ENCODE measurements at places on chromosomes 16 and 17.

DNA sequence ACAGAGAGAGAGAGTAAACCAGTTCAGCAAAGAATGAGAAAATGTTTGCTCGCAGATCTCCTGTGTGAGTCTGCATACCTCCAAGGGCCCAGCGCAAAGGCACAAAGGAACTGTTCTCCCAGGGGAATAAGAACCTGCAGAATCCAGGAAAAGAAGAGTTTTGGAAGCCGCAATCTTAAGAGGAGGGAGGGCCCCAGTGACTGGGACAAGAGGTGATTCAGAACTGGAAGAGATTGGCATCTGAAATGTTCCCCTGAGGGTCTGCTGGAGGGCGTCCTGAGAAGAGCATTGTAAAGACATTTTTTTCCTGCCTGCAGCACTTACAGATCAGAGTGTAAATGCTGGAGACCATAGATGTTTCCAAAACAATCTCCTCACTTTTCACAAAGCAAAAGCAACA, 6.1 kb downstream of the ATMIN start:
- DNase-seq: no peak

- DNase-seq: no peak
These were observed 14.9 kb downstream of the SOX9 start for GRCh38 chr17:72135546-72136325.

- no peak for DNase-seq
These were observed 19.2 kb downstream of the GSDMB start for GRCh38 chr17:39899215-39899614.

DNA sequence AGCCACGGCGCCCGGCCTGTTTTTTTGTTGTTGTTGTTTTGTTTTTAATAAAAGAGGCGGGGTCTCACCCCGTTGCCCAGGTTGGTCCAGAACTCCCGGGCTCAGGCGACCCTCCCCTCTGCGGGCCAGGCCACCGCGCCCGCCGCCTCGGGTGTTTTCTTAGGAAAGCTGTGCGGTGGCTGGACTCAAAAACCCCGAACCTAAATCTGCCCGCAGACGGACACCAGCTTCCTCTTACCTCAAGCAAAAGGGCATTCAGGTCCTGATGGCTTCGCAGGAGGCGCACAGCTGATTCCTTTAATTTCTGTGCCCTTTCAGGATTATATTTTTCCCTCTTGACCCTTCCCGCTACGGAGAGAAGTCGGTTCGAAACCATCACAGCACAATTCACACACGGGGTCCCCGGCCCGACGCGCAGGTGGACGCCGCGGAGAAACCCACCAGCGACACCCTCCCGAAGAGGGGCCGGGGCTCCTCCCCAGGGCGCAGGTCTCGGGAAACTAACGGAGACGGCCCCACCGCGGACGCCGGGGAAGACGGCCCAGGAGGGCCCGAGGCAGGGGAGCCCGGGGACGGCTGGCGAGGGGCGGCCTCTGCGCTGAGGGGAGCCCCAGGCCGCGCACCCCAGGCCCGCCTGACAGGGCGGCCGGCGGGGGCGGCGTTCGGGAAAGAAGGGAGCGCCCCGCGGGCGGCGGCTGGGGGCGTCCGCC, 653 bp downstream of the FANCA start:
- DNase-seq: no peak

DNA sequence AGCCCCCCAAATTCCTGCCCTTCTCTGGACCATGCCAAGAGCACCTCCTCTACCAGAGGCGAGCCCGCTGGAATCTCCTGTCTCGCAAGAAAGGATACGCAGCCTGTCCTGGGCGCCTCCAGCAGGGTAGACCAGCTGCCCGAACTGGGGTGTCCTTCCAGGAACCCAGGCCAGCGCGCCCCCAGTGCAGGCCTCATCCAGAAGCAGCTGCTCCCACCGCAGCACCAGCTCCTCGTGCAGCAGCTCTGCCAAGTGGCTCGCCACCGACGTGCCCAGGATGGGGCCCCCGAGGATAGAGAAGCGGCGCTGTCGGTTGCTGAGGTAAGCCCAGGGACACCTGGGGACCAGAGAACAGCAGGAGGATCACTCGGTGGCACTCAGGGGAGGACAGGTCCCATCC, 4.8 kb downstream of the TAF1C start:
- DNase-seq: no peak

GRCh38 chr17:29176558-29177351, 3.4 kb downstream of the MYO18A start:
- no peak for DNase-seq

DNA sequence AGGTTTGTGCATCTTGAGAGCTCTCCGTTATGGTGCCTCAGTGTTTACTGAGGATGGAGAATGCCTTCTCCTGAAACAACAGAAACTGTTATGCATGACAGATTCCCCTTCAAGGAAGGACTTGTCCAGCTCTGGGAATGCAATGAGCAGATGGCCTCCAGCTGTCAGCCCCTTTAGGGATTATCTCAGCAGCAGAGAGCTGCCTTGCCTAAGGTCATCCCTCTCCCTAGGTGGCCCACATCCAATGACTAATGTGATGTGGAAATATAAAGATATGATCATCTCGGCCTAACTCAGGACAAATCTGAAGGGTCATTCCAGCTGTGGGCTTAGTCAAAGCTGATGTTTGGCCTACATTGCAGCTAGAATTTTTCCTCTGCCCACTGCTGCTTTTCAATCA, 214.3 kb upstream of the N4BP1 start:
- no peak for DNase-seq

DNA sequence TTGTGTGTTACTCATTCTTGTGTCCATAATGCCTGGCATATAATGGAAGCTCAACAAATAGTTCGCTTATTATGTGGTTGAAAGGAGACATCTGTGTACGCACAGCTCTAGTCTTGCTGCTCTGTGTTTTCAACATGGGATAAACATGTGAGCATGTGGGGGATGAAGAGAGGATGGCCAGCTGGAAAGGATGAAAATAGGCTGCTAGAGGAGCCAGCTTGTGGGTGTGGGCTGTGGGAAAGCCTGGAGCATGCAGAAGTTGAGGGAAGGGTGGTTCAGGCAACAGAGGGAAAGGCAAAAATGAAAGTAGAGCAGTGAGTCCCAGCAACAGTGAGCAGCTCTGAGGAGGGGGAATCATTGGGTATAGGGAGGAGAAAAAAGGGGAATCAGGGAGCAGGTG, 324.6 kb upstream of the CDH11 start:
- DNase-seq: no peak

GRCh38 chr17:66468241-66469087, 166.1 kb downstream of the PRKCA start:
- DNase-seq: no peak

GRCh38 chr16:19907161-19907992, 22.7 kb upstream of the GPRC5B start:
- no peak for DNase-seq

- DNase-seq: peak; percentile 45
These were observed 12.5 kb upstream of the RHBDL3 start for GRCh38 chr17:32253117-32253611.

DNA sequence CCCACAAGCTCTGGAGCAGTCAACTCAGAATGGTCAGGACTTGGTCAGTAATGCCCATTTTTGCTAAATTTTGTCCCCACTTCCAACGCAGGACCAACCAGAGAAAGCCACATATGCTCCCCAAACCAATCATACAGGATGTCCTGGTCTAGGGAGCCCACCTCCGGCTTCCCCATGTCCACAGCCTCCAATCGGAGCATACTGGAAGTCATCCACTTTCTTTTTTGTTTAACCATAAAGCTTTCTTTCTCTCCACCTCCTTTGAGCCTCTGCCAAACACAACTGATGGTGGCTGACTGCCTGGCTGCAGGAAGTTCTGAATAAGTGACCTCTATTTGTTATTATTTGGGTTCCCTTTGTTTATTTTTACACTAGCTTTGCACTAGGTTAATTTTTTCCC, 549.1 kb downstream of the WWOX start:
- no peak for DNase-seq

GRCh38 chr16:75017670-75018525, 19.1 kb downstream of the ZNRF1 start:
- no peak for DNase-seq
